ENCODE measurements at places on chromosomes 12 and 14. TPM values are rescaled to one million over a fixed set of nuclear protein-coding genes. Genes with fewer than 3 reads are reported as not detected.

The SLC6A12 gene
- 0.86 TPM for total RNA-seq

The OR4M1 gene
- total RNA-seq, result not detected

The RITA1 gene
- 16.3 TPM for total RNA-seq

The BCL7A gene
- 15.1 TPM for total RNA-seq

The TAS2R20 gene
- total RNA-seq, result 0.43 TPM

The TIGAR gene
- total RNA-seq, result 13.6 TPM

The GXYLT1 gene
- total RNA-seq, result 4.3 TPM

The GALNT16 gene
- total RNA-seq, result 101 TPM

The PMEL gene
- 0.83 TPM for total RNA-seq

The ADAM21 gene
- total RNA-seq, result 0.48 TPM

The INSM2 gene
- total RNA-seq, result not detected

The LGALS3 gene
- 246 TPM for total RNA-seq

The APOLD1 gene
- 18.8 TPM for total RNA-seq

The NXPH4 gene
- 0.70 TPM for total RNA-seq

The AGAP2 gene
- total RNA-seq, result 6.6 TPM

The NRL gene
- total RNA-seq, result 0.75 TPM

The LRRC23 gene
- 8.2 TPM for total RNA-seq
